GM20000 (cell line): ENCODE measurements at places on chromosomes 5 and 9.

- DNase-seq, result no peak
Observed at GRCh38 chr5:3534997-3535396, 60.6 kb upstream of the IRX1 start.

GRCh38 chr9:31839273-31839672 is 545.2 kb upstream of the ACO1 start:
- DNase-seq, result no peak

GRCh38 chr9:98790134-98790841 is 6.1 kb downstream of the ANKS6 start:
- no peak for DNase-seq

- DNase-seq, result no peak
Observed at GRCh38 chr9:6764950-6765349, 7.2 kb downstream of the KDM4C start.

DNA sequence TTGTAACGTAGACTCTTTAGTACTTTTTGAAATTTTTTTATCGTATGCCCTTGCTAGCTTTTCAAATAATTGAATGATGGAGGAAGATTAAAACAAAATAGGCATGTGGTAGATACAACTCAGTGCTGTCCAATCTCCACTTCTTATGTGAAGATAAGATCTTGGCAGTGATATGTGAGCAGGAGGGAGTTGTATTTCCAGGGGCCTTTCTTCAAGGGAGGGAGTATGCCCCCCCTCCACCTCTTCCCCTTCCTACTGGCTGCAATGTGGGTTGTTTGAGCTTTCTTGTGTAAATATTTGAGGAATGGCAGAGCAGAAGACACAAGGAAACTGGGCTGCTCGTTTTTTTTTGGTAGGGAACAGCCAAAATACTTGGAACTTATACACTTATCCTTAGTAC is 374.9 kb downstream of the PSAT1 start:
- no peak for DNase-seq

DNA sequence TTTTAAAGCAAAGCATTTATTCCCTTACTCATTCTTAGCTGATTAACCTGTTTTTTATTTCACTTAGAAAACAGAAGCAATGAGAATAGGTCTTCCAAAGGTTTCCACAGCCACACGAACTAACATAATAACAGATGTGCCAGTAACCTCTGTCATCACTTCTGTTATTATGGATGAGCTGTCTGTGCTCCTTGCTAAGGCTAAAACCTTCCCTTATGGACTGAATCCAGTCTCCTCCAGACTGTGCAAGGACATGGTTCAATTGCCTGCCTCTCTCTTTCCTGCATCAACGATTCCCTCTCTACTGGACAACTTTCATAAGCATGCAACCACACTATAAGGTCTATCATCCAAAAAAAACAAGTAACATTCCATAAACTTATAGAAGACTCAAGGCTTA is 1446.2 kb downstream of the MAT2B start:
- no peak for DNase-seq
